ENCODE measurements at places on chromosomes 1 and 21.

DNA sequence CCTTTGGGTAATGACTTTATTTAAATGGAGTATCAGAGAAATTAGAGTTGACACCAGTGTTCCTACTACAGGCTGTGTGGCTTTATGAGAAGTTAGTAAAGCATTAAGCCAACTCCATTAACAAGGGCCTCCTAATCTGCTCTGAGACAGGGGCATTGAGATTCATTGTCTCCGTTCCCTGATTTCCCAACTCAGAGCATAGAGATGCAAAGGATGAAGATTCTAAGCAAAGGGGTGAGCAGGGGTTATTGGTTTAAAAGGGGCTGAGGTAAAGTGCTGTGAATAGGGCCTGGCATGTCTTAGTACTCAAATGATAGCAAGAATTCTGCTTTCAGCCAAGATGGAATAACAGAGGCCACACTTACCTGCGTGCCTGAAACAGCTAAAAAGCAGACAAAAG, 428.4 kb downstream of the PTPRU start:
- no peak for DNase-seq

- no peak for DNase-seq
Measured at GRCh38 chr1:115722221-115722620, 46.3 kb downstream of the CASQ2 start.

DNA sequence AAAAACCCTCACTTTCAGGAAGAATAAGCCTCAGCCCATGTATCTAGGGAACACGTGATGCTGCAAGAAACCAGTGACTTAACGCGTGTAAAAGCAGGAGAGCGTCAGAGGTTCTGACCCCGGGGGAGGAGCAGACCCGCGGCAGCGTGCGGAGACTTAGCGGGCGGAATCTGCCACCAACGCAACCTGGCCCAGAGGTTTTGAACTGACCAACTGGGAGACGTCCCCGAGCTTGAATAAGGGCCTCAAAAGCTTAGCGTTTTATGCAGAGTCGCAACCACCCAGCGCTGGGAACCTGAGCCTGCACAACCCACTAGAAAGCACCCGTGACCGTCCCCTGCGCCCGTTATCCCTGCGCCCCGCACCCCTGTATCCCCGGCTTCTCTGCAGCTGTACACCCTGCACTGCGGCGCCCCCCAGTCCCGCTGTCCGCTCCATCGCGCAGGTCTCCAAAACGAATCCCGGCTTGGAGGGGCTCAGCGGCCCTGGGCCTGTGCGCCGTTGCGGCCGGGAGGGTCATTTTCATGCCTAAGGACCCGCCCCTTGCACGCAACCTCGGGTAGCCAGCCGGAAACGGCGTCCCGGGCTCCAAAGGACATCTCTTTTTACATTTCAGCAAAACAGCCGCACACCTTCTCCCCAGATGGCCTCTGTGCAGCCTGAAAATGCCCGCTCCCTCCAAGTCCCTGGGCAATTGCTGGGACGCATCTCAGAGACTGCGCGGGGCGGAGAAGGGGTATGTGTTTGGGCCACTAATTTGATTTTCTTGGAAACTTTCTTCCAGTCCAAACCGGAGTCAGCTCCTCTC, 29.4 kb upstream of the TRIM17 start:
- peak; percentile 82 for DNase-seq

GRCh38 chr1:155016231-155016831, 13.7 kb downstream of the ZBTB7B start:
- no peak for DNase-seq

DNA sequence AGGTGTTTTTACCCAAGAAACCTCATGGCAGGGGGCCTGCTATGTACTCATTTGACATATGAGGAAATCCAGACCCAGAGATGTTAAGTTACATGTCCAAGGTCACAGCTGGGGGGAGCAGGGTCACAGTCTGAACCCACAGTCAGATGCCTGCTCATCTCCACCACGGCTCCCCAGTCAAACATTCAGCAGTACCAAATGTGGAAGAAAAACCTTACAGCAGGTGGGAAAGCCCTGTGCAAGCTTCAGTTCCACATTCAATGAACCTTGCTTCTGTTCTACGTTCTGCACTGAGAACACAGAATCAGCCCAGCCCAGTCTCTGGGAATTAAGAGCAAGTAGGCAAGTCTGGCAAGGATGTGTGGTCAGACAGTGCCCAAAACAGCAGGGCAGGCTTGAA, 35.2 kb downstream of the LRP8 start:
- DNase-seq = no peak

DNA sequence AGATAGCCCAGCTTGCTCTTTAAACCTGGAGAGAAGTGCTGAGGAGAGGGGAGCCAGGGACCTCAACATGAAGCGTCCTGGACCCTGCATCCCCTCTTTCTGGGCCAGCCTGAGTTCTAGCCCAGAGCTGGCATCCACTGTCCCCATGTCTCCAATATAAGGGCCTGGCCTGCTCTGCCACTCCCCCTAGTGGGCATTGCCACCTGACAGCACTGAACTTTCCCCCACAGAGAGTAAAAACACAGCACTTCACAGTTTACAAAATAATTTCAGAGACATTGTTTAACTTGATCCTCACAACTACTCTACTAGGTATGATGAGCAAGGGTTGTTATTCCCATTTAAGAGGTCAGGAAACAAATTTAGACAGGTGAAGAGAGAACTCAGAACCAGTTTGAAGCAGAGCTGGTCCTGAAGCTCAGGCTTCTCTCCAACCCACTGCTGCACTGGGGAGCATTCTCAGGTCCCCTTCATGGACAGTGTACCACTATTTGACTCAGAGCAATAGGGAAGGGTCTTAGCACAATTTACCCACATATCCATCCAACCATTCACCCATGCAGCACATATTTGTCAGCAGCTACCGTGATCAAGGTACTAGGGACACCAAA, 151.2 kb downstream of the DMRTA2 start:
- no peak for DNase-seq

DNA sequence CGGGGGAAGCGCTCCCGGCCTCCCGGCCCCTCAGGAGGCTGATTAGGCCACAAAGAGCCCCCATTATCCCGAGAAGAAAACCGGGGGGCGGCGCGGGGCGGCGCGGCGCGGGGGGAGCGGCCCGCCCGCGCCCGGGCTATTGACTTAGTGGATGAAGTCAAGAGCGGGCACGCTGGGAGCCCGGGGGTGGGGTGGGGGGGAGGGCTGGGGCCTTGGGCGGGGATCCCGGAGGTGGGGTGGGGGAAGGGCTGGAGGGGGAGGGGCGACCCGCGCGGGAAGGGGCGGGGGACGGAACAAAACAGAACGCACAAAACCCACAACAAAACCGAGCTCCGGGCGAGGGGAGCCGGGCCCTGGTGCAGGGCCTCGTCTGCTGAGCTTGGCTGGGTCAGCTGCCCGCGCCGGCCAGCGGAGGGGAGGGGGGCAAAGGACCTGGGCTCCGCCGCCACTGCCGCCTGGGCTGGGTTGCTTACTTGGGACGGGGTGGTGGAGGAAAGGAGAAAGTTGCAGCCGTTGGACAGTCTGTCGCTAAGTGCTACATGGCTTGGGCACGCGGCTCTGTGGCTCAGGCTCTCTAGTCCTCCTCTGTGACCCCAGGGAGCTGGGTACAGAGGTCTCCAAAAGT, 16.3 kb downstream of the PAX7 start:
- DNase-seq = no peak

DNA sequence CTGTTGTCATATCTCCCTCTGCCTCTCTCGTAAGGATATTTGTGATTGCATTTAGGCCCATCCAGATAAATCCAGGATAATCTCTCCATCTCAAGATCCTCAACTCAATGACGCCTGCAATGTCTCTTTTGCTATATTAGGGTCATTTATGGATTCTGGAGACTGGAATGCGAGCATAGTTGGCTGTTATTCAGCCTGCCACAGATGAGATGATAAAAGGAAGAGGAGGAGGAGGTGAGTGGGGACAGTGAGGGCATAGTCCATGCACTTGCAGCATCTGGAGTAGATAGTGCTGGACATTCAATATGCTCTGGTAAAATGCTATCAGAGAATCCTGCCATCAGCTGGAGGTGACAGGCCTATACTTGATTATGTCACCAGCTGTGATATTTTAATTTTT, 131.6 kb upstream of the CACNA1E start:
- DNase-seq = no peak

DNA sequence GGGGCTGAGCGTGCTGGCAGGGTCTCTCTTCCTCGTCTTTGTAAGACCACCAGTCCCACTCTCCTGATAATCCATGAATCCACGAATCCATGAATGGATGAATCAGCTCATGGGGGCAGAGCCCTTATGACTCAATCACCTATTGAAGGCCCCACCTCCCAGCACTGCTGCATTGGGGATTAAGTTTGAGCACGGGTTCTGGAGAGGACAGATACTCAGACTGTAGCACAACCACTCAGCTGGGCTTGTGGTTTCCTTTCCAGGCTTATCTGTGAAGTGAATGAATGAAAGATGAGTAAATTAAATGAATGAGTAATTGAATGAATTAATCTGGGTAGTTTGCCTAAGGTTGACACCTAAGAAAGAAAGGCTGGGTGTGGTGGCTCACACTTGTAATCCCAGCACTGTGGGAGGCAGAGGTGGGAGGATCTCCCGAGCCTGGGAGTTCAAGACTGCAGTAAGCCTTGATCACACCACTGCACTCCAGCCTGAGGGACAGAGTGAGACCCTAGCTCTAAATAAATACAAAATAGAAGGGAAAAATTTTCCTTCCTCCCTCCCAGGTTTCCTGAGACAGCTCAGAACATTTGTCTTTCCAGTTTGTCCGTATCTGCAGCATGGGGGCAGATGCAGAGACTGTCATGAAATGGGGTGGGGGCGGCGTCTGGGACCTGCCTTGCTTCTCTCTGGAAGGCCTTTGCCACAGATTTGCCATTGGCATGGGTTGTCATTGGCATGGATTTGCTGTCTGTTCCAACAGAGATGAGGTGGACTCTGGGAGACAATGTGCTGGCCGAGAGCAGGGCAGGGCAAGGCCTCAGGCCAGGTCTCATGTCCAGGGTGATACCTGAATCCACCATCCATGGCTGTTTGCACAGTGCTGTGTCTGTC, 187.7 kb upstream of the C1orf174 start:
- DNase-seq = no peak

DNA sequence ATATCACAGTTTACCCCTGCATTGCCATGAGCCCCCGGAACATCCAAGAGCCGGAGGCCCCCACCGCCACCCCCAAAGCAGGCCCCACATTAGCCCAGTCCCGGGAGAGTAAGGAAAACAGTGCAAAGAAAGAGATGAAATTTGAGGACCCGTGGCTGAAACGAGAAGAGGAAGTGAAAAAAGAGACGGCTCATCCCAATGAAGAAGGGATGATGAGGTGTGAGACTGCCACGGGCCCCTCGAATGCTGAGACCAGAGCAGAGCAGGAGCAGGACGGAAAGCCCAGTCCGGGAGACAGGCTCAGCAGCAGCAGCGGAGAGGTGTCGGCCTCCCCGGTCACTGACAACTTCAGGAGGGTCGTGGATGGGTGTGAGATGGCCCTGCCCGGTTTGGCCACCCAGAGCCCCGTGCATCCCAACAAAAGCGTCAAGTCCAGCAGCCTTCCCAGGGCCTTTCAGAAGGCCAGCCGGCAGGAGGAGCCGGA, 532.4 kb downstream of the KIF26B start:
- DNase-seq = no peak

DNA sequence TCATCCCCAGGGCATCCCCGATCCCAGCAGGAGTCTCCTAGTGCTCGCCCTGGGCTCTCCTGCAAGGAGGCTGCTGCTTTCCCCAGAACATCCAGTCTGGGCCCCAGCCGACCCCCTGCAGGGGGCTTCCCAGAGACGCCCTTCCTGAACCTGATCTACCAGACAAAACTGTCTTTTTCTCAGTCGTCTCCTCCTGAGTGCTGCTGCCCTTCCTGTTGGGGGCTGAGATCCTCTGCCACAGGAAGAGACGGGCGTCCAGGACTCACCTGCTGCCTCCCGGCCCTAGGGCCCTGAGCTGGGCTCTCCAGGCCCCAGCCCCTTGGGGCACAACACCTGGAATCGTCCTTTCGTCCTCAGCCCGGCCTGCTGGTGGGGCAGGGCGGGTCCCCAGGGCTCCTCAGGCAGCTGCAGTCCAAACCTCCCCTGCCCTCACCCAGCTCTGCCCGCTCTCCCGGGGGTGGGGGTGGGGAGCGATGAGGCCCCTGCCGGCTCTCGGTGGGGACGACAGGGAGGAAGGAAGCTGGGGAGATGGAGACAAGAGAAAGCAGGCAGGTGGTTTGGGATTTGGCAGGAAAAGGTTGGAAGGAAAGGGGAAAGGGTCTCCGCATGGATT, 36.9 kb downstream of the TP73 start:
- no peak for DNase-seq

DNA sequence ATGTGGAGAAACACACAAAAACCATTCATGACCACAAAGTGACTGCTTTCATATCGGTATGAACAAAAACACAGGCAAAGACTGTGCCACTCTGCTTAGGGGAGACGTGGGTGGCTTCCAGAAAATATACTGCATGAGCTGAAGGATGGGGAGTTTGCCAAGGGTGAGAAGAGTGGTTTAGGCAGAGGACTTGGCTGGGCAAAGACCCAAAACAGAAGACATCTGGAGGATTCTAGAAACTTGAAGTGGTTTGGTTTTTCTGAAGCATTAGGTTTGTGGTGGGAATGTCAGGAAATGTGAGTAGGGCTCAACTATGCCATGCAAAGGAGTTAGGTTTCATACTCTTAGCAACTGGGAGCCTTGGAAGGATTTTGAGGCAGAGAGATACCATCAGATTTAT, 26.6 kb upstream of the DNM3 start:
- no peak for DNase-seq

GRCh38 chr1:211925016-211925415, 94.5 kb upstream of the LPGAT1 start:
- DNase-seq = no peak

DNA sequence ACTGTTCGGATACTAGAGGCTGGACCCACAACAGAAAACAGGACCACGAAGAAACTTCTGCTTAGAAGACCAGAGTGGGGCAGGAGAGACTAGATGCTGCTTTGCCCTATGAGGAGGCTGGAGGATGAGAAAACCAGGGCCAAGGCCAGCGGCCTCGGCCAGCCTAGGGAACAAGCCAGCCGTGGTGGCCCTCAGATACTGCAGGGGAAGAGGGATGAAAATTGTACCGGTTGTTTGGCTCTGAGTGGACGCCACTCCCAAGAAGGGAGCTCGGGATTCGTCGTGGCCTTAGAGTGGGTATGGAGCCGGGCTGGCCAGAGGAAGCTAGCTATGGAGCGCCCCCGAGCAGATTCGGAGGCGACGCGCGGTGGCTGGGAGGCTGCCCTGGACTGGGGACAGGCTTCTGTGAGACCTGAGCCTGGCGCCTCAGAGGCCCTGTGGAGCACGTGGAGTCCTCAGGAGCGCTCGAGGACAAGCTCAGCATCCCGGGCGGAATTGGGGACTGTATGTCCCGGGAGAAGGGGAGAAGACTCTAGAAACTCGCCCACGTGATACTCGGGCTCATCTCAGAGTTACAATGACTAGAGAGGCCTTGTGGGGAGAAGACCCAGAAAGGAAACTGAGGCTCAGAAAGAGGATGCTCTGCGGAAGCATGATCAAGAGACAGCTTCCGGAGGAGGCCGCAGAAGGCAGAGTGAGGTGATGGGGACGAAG, 2.8 kb downstream of the PRRX1 start:
- no peak for DNase-seq
